Activated naive CD8-positive, alpha-beta T cell treated with anti-CD3 and anti-CD28 coated beads for 36 hours (primary cell): ENCODE measurements at places on chromosomes 2 and 18. TPM values are rescaled to one million over a fixed set of nuclear protein-coding genes. Genes with fewer than 3 reads are reported as not detected.

Gene SLC4A5
- total RNA-seq: 1.5 TPM

Gene PRKAG3
- not detected for total RNA-seq

- DNase-seq: peak; percentile 22
Observed at GRCh38 chr2:120436885-120437603, 91.1 kb downstream of the INHBB start.

DNA sequence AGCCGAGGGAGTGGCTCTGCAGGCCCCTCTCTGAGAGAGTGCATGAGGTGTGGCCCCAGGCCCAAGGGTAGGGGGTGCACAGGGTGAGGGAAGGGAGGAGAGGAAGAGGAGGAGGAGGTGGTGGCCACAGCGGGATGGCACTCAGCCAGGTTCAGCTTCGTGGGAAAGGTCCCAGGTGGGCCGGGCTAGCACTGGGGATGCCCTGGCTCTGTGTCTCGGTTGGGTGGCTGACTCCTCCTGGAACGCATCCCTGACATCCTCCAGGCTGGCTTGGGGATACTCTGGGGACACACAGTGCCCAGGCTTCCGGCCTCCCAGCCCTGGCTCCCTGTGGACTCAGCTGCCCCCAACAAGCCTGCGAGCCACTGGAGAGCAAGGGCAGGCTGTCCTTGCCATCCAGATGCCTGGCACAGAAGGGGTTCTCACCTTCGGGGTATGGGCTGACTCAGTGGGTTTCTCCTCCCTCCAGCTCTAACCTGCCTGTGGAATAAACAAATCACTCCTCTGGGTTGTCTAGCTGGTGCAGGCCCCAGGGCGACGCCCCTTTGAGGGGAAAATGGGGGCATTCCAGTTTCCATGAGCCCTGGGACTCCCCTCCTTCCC is 582 bp upstream of the ZAP70 start:
- DNase-seq: peak; percentile 75

- no peak for DNase-seq
Observed at GRCh38 chr2:200445284-200445683, 64.6 kb downstream of the KCTD18 start.

- DNase-seq: no peak
Observed at GRCh38 chr2:238839428-238839827, 8.5 kb upstream of the TWIST2 start.
